ENCODE measurements at places on chromosomes 7 and 10.
A peak's percentile ranks its signal among the peaks of the same experiment; 100 is the strongest.

DNA sequence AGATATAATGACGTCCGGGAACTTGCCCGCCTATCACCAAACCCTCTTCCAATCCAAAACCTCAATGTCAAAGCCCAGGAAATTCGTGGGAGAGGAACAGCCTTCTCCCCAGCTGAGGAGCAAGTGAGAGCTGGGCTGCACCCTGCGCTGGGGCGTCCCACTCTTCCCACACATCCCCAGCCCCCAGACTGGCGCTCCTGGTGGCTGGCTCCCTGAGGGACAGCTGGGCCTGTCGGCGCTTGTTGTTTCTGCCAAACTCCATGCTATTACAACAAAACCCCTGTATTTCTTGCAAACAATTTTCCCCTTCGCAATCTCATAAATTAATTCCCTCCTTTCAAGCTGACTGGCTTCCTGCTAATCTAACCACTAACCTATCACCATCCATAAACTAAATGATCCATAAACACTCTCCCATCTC, 53.0 kb downstream of the GRID1 start:
- DNase-seq = peak; percentile 50

DNA sequence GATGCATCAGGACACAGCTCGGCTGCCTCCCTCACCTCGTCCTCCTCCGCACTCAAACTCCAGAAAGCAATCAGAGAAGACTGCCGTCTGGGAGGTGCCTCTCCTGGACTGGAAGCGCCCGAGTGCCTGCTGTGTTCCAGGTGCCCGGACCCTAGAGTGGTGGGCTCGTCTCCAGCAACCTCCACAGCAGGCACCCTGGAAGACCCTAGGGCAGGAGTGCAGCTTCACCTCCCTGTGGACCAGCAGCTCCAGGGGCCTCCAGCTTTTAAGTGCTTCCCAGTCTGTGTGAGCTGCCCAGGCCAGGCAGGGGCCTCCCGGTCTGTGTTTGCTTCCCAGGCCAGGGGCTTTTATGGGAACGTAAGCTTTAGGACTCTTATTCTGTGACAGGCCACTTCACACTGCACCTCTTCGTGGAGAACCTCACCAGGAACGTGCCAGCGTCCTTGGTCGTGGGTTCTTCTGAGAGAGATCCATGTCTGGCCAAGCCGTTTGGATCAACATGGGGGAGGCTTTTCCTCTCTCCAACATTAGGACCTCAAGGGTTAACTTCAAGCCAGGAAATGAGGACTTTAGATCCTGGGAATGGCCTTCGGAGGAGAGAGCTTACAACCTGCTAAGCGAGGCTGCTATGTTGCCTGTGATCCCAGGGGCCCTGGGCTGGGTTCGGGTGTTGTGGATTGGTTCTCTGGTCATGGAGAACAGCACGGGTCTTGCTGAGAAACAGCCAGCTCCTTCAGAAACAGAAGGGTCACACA, 5.9 kb upstream of the PWWP2B start:
- DNase-seq = peak; percentile 72

DNA sequence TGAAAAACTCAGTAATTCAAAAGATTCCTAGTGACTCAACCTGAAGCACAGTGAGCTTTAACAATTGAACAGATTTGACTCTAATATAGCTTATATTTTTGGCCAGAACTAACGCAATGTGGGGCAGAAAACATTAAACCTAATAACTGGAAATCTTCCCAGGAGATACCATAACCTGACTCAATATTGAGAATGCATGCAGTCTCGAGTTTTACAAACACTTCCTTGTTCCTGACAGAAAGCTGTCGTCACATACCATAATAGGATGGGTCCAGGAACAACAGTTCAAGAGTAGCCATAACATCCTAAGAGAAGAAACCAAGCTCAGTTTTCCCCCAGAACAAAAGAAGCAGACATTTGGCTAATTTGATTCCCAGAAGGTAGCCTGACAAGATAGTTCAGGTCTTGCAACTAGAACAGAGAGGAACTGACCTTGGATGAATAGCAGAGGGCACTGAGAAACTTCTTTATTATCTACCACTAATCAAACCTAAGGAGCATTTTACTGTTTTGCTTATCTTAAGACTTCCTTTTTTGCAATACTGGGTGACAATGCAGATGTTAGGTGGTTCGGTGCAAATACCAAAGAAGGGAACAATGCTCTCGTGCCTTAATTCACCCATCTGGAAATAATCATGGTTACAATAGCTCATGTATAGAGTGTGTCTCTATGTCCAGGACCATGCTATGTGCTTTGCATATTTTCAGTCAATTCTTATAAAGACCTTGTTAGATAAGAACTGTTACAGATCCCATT, 38.6 kb upstream of the ACSL5 start:
- no peak for DNase-seq

DNA sequence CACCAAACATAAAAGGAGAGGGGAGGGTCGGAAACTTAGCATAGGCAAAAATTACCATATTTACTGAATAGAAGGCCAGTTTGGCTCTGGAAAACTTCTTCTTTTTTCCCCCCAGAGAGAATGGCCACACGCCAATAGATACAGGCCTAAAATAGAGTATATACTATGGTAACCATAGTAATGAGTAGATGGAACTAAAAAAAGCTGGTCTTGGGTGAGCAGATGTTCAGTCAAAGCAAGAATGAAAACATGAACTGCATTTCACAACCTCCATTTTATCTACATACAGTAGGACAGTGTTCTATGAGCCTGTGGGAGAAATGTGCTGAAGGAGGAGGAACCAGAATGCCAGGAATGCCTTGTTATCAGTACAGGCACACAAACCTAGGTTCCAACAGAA, 141.7 kb upstream of the SEMA3A start:
- DNase-seq = no peak

GRCh38 chr7:95915731-95916130, 143.4 kb downstream of the DYNC1I1 start:
- no peak for DNase-seq

GRCh38 chr10:63670291-63670898, 149.2 kb downstream of the REEP3 start:
- DNase-seq = no peak

- no peak for DNase-seq
Observed at GRCh38 chr7:158534598-158534997, 53.0 kb downstream of the PTPRN2 start.

GRCh38 chr10:1376384-1376945, 320.3 kb downstream of the WDR37 start:
- no peak for DNase-seq

- no peak for DNase-seq
Observed at GRCh38 chr7:37467002-37467401, 18.3 kb upstream of the ELMO1 start.

- DNase-seq = no peak
Observed at GRCh38 chr7:75028299-75028698, 45.3 kb downstream of the RCC1L start.

GRCh38 chr7:19677180-19677579, 31.7 kb downstream of the POLR1F start:
- no peak for DNase-seq

GRCh38 chr10:110977662-110978061, 58.3 kb downstream of the SHOC2 start:
- no peak for DNase-seq

DNA sequence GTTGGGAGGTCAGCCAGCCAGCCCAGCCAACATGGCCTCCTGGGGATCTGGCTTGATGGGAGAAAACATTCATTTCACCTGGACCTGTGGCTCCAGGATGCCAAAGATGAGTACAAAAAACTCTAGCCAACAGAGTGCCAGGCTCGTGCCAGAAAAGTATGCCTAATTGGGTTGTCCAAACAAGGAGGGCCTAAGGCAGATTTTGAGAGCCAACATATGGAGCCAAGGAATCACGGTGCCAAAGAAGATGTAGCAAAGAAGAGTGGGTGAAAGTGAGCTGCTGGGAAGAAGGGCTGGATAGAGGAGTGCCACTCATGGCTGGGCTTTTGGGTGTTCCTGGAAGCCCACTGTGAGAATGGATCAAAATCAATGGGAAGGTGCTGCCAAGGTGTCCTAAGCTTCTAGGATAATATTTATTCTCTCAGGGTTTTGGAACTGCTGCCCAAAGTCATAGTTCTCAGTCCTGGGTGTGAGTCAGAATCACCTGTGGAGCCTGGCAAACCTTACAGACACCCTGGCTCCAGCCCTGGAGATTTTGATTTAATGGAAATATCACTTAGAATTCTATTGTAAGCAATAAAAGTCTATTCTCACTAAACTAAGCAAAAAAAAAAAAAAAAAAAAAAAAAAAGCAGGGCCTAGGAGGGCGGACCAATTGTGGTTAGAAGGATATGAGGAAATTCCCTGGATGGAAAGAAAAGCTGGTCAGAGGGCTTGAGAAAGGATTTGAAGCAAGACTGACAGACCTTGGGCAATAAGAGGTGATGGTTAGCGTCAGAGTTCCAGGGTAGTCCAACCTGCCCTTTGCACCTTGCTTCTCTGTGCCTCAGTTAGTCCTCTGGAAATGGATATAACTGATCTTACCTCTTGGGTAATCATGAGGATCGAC, 182.2 kb upstream of the PRR15 start:
- no peak for DNase-seq

DNA sequence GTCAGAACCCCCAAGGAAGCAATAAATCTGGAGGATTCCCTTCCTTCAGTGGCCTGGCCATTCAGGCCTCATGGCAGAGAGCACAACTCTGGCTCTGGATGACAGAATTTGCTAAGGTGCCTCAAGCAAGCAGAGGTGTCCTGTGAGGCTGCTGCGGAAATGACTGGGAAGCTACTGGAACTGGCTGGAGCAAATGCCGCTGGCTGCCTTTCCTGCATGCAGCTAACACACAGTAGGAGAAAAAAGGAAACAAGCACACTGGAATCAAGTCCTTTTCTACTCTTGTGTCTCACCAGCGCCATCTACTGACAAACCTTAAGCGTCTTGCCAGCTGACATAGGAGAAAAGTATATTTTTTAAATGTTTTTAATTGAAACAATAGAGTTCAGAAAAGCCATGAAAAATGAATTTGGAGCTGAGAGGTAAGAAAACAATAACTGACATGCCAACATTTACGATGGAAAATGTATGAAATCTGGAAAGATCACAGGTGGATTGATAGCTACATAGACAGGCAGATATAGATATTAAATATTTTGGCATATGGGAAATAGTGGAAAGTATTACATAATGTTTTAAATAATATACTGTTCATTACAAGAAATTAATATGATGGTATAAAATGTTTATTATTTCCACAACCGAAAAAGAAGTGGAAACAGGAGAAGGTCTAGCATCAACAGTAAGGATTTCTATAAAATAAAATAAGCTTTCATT, 951.6 kb downstream of the ANKRD7 start:
- DNase-seq = no peak

DNA sequence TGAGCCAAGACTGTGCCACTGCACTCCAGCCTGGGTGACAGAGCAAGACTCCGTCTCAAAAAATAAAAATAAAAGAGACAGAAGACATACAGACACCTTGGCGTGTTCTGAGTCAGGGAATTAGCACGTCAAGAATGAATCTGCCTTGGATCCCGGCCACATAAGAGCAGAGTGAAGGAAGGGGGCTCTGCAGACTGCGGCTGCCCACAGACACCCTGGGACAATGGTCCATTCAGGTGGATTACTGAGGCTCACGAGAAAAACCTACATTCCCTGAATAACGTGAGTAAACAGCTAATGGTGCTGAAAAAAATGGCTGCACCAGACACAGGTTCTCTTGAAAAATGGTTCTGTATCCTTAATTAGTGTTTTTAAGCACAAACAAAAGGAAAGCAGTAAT, 100.1 kb upstream of the FGFR2 start:
- DNase-seq = no peak

DNA sequence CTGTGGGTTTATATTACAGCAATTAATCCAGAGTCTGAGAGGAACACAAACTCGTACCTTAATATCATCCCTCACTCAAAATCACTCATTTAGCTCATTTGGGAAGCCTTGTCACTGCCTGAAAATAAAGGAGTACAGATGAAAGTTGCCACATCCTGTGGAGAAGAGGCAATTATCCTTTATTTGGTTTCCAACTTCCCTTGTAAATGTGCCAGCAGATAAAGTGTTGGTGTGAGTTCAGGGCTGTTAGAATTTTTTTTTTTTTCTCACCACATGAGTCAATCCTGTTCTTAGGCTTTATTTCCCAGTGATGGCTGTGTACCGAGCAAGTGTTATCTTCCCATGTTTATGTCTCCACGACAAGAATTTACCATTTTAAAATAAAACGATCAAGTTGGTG, 99.0 kb upstream of the SMIM30 start:
- no peak for DNase-seq

DNA sequence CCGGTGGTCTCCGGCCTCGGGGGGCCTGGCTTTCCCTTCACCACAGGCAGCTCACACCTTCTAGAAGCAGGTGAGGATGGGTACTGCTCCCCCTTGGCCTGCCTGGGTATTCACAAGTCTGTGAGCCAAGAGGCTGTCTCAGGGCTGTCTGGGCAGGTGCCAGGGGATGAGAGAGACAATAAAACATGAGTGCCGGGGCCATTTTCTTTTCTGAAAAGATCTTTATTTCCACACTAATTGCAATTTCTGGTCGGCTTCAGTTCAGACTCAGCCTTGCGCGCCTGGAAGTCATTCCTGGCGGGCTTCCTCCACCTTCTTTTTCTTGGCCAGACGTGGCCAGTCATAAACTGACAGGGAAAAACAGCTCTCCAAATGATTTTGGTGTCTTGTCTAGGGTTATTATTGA, 171.2 kb downstream of the ARHGAP12 start:
- no peak for DNase-seq

GRCh38 chr10:33238643-33239042, 95.8 kb downstream of the NRP1 start:
- DNase-seq = no peak

DNA sequence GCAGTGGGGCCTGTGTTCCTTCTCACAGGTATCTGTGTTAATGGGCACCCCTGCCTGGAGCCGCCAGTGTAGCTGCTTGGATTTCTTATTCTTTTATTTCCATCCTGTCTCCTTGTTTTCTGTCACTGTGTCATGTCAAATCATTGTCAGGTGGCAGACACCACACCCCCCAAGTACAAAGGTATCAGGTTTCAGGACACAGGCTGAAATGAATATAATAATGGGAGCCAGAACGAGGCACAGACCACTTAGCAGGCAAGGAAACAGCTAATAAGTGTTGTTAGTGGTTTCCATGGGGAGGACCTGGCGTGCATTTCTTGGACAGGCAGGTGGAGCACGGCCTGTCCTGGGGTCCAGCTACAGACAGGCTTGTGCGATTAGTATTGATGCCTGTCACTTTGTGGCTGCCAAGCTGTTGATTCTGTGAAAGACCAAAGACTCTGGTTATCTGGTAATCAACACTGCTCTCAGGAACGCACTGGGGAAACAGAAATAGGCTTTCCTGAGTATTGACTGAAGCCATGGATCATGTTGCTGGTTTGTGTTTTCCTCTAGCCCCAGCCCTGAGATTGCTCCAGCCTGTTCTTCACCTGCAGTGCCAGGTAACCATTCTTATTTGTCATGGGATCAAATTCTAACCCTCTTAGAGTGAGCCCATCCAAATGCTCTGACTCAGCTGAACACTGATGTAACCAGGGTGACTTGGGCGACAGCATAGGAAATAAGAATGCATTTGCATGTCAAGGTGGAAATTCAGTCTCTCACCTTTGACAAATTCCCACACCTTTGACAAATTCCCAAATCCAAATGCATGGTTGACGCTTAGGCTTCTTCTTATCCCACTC, 1002.0 kb downstream of the LRMDA start:
- no peak for DNase-seq

DNA sequence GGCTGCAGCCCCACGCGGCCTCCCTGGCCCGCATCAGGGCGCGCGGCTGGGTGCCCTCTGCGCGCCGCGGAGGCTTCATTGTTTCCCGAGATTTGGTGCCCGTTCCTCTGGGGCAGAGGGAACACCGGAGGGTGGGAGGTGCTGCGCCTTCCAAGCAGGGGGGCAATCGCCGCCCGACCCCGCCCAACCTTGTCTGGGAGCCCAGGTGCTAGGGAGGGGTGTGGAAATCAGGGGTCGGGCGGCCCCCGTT, 1.0 kb upstream of the NRP1 start:
- DNase-seq = no peak

GRCh38 chr10:67076144-67076543, 150.3 kb downstream of the LRRTM3 start:
- no peak for DNase-seq

Data from chondrocyte (in vitro differentiated cells).